ENCODE measurements at places on chromosomes 3 and 15. TPM values are rescaled to one million over a fixed set of nuclear protein-coding genes. Genes with fewer than 3 reads are reported as not detected.
A peak's percentile ranks its signal among the peaks of the same experiment; 100 is the strongest.

GCSAM gene
- 5.6 TPM for total RNA-seq

- no peak overlapping the region for H3K27ac ChIP-seq
- peaks cover 11% of the 10 kb centered on the region for H3K27me3 ChIP-seq
- no peak overlapping the region for H3K4me3 ChIP-seq
- DNase-seq = no peak
These were observed 11.2 kb upstream of the SEC62 start for GRCh38 chr3:169955406-169955805.

- no peaks in the 10 kb centered on the region for H3K36me3 ChIP-seq
- DNase-seq = peak; percentile 43
- no peak overlapping the region for H3K4me3 ChIP-seq
- no peaks in the 10 kb centered on the region for H3K4me1 ChIP-seq
These were observed 244.5 kb downstream of the CD47 start for GRCh38 chr3:107846279-107846852.

GRCh38 chr3:146178006-146178689, 17.2 kb upstream of the PLOD2 start:
- peaks cover 4% of the 10 kb centered on the region for H3K27me3 ChIP-seq
- no peak overlapping the region for H3K4me3 ChIP-seq
- H3K27ac ChIP-seq = no peak overlapping the region
- no peaks in the 10 kb centered on the region for H3K36me3 ChIP-seq
- no peak for DNase-seq

DNA sequence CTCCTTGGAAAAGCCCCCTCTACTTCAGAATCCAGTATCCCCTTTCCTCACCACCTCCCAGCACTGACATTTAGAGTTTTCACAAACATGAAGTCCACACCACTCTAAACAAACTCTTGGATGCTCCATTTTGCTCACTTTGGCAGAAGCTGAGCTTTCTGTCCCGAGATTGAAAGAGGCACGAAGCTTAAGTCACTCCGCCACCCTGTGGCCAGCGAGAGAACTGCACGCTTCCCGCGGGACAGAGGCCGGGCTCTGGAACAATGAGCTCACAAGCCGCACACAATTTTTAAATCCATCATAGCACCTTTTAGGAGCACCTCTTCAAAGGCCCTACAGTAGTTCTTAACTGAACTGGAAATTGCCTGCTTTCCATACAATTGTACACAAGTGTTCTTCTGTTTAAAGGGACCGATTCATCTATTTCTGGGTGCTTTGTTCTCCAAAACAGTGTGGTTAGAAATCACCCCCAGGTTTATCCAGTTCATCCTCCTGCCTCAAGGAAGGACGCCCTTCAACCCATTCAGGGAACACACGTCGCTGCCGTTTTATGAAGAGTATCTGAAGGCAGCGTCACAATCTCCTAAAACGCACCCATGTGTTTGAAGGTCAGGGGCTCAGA, 226.1 kb downstream of the VPS13C start:
- no peaks in the 10 kb centered on the region for H3K36me3 ChIP-seq
- peak; percentile 75 for DNase-seq
- peaks cover 13% of the 10 kb centered on the region for H3K27me3 ChIP-seq

GRCh38 chr3:32421991-32422859, 30.6 kb downstream of the CMTM7 start:
- H3K27ac ChIP-seq = peak overlapping the region; percentile 95
- H3K36me3 ChIP-seq = peaks cover 27% of the 10 kb centered on the region
- peak; percentile 18 for DNase-seq
- peaks cover 90% of the 10 kb centered on the region for H3K4me1 ChIP-seq
- no peak overlapping the region for H3K4me3 ChIP-seq
- H3K27me3 ChIP-seq = no peaks in the 10 kb centered on the region

DNA sequence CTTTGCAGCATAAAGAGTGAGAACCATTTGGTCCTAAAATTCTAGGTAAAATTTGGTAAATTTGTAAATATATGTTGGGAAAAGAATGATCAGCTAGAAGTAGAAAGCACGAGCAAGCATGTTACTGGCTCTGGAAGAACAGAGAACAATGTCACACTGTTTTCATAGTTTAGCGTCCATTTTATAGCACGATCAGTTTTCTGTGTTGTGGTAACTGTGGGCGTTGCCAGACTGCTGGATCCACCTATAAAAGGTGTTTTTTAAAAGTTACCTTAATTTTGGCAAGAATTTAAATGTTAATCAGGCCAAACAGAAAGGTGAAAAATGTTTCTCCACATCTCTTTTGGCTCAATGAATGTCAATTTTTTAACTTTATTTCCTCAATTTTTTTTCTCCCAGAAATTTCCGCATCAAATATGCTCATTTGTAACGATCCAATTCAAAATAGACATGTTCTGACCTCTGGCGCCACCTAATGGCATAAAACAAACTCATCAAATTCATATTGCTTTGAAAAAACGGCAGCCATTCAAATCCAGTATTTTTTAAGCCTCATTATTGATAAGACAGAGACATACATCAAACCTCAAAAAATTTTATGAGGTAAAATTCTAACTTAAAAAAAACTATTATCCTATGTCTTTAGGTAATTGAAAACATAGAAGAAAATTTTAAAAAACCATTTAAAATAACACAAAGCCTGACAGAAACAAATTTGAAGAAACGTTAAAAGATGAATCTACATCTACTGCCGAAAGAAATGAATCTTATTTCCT, 5.5 kb upstream of the GP5 start:
- H3K27me3 ChIP-seq = no peaks in the 10 kb centered on the region
- no peak overlapping the region for H3K4me3 ChIP-seq
- H3K36me3 ChIP-seq = peaks cover 11% of the 10 kb centered on the region
- DNase-seq = peak; percentile 60
- H3K4me1 ChIP-seq = peaks cover 7% of the 10 kb centered on the region

DNA sequence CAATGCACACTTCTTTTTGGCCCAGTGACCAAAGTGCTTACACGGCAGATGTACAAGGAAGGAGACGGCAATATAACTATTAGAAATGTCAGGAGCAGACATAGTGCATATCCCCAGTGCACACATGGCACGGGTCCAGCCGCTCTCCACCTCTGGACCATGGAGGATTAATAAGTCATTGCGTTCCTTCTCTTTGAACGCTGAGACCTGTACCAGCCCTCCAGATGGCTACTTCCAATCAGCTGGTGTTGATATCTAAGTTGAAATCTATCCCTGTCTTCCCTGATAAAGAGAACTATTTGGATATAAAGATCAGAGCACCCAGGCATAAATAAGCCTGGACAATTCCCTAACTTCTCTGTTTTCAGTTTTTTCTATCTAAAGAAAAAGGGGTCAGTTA, 212.5 kb downstream of the CADPS start:
- DNase-seq = no peak
- no peaks in the 10 kb centered on the region for H3K27me3 ChIP-seq
- H3K27ac ChIP-seq = no peak overlapping the region
- H3K4me1 ChIP-seq = no peaks in the 10 kb centered on the region
- no peak overlapping the region for H3K4me3 ChIP-seq

Data from activated CD8-positive, alpha-beta T cell treated with anti-CD3 and anti-CD28 coated beads, Interleukin-2, amount 10 ng/mL, durations not matched to agents 7 days and 5 days (primary cell).